ENCODE measurements at places on chromosomes 13 and 19. TPM values are rescaled to one million over a fixed set of nuclear protein-coding genes. Genes with fewer than 3 reads are reported as not detected.

- peaks cover 3% of the 10 kb centered on the region for H3K36me3 ChIP-seq
- H3K27ac ChIP-seq = peak overlapping the region; percentile 99
- H3K27me3 ChIP-seq = no peaks in the 10 kb centered on the region
- DNase-seq = peak; percentile 92
- peak overlapping the region; percentile 56 for H3K4me3 ChIP-seq
- H3K4me1 ChIP-seq = peaks cover 49% of the 10 kb centered on the region
These were observed 59.6 kb downstream of the MYO9B start for GRCh38 chr19:17135001-17135853.

GRCh38 chr19:4140237-4140711, 13.2 kb upstream of the CREB3L3 start:
- peaks cover 6% of the 10 kb centered on the region for H3K4me1 ChIP-seq
- H3K27me3 ChIP-seq = peaks cover 16% of the 10 kb centered on the region
- no peak overlapping the region for H3K27ac ChIP-seq
- no peak overlapping the region for H3K4me3 ChIP-seq
- DNase-seq = peak; percentile 61

DNA sequence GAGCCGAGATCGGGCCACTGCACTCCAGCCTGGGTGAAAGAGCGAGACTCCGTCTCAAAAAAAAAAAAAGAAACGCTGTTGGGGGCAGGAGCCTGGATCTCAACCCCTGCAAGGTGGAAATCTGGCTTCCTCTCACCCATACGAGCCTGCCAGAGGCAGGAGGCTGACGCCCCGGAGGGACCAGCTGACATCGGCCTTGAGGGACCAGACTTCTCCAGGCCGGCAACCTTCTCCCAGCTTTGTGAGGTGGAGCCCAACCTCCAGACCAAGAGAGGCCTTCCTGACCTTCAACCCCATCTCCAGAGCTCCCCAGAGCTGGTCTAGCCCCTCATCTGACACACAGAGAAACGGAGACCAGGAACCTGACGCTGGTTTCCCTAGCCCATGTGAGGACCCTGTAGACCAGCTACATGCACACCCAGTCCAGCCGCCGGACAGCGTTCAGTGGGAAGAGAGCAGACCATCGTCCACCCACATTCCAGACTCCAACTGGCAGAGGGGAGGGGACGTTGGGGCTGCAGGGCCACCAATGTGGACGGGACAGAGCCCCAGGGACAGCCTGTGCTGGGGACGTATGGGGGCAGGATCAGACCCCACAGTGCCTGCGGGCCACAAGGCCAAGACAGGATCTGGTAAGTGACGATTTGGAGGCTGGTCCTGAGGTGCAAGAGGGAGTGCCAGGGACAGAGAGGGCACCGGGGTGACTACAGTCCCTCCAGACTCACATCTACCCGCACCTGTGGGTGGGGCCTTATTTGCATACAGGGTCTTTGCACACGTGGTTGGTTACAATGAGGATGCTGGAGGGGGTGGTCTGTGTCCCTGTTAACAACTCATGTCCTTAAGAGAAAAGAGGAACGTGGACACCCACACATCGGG, 11.4 kb downstream of the SBNO2 start:
- H3K4me3 ChIP-seq = no peak overlapping the region
- no peak overlapping the region for H3K27ac ChIP-seq
- DNase-seq = no peak
- no peaks in the 10 kb centered on the region for H3K36me3 ChIP-seq
- no peaks in the 10 kb centered on the region for H3K27me3 ChIP-seq

Gene ZNF491
- 2.1 TPM for total RNA-seq

DNA sequence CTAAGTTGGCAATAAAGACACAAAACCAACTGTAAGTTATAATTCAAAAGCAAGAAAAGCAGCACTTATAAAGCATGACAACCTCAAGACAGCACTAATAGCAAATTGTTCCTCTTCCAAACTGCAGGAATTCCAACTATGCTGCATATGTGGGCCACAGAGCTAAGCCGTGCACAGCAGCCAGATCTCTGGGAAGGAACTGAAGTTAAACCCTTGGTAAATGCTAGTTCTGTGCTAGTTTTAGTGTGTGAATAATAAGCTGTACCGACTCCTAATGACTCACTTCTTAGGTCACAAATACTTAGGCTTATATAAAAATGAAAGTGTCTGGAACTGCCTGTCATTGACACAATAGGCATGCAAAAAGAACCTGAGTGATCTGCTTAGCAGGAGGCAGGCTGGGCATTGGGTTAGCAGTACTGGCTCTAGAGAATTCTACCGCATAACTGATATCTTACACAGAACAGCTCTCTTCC, 21.2 kb upstream of the GTF3A start:
- H3K36me3 ChIP-seq = peaks cover 5% of the 10 kb centered on the region
- H3K27me3 ChIP-seq = no peaks in the 10 kb centered on the region
- peaks cover 18% of the 10 kb centered on the region for H3K4me1 ChIP-seq
